ENCODE measurements at places on chromosomes 1 and 21.
A peak's percentile ranks its signal among the peaks of the same experiment; 100 is the strongest.

DNA sequence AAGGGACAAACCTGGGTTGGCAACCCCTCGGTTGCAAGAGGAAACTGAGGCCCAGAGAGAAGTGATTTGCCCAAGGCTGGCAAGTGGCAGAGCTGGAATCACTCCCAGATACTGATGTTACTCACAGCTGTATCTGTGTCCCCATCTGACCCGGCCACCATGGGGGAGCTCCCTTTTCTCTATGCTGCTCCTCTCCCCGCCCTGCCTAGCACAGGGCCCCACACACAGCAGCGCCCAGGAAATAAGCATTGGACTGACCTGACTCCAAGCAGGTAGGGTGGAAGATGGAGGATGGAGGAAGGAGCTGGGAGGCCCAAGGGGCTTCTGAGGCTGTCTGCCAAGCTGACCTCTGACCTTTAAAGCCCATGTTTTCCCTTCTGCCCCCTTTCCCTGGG lies 3.0 kb upstream of the FBLIM1 start:
- DNase-seq, result no peak

GRCh38 chr1:84849357-84849975 lies 43.5 kb downstream of the LPAR3 start:
- DNase-seq, result no peak

DNA sequence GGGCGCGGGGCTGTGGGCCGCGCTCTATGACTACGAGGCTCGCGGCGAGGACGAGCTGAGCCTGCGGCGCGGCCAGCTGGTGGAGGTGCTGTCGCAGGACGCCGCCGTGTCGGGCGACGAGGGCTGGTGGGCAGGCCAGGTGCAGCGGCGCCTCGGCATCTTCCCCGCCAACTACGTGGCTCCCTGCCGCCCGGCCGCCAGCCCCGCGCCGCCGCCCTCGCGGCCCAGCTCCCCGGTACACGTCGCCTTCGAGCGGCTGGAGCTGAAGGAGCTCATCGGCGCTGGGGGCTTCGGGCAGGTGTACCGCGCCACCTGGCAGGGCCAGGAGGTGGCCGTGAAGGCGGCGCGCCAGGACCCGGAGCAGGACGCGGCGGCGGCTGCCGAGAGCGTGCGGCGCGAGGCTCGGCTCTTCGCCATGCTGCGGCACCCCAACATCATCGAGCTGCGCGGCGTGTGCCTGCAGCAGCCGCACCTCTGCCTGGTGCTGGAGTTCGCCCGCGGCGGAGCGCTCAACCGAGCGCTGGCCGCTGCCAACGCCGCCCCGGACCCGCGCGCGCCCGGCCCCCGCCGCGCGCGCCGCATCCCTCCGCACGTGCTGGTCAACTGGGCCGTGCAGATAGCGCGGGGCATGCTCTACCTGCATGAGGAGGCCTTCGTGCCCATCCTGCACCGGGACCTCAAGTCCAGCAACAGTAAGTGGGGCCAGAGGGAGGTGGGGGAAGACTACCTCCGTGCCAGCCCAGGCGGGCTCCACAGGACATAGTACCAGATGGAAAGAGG lies 808 bp downstream of the MAP3K21 start:
- peak; percentile 15 for DNase-seq

DNA sequence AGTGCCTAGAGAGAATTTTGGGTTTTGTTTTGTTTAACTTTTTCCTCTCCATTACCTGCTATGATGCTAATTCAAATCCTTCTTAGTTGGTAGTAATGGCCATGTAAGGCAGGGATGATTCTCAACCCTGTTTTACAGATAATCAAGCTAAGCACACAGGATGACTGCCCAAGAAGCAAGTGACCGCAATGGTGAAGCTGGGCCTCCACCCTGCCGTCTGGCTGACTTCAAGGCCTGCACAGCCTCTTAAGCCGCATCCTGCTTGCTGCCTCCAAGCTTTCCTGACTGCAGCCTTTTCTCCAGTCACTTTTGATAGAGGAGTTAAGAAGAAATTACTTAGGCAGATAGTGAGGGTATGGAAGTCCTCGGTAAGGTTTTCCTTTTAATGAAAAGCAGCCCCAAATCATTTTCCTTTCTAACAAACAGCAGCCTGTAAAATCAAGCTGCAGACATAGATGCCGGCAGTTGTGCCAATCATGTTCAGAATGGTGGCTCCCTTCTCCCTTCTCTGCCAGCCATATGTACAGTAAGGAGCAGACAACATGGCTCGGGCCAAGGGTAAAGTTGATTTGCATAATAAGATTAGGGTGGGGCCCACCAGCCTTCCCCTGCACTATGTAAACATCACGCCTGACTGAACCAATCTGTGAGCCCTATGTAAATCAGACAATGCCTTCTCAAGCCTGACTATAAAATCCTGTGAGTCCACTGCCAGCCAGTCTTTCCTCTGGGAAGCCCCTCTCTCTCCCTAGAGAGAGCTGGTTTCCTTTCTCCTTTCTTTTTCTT lies 8.8 kb upstream of the CTBS start:
- DNase-seq, result no peak

DNA sequence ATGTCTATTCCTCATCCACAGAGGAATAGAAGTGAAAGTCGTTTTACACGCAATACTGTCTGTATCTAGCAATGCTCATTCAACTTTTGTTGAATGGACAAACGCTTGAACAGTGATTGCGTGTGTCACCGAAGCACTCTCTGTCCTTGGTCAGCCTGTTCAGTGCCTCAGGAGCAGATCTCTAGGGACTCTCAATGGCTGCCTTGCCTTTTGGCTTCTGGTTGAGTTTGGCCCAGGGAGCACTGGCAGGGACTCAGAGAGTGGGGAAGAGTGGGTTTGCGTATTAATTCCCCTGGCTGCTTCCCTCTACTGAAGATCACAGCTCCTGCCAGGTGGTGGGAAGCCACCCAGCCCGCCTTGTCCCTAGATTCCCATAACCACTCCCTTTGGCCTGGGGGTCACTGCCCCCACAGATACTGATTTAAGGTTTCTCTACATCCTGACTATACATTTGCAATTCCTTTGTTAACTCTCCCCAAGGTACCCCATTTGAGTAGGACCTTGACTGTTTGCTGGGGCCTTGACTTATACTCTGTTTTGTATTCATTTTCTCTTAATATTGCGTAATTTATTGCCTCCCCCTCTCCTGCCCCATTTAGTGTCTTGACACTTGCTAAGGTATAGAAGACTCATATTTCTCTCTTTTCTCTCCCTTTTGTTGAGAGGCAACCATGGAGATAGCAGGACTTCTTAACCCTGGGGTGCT lies 61.7 kb upstream of the USP24 start:
- no peak for DNase-seq

- no peak for DNase-seq
Measured at GRCh38 chr1:36872858-36873257, 161.5 kb downstream of the GRIK3 start.

- DNase-seq, result no peak
Measured at GRCh38 chr1:110570307-110570706, 35.9 kb downstream of the KCNA2 start.
